Glomerular endothelial cell (primary cell): ENCODE measurements at places on chromosomes 7 and 10. TPM values are rescaled to one million over a fixed set of nuclear protein-coding genes. Genes with fewer than 3 reads are reported as not detected.

DNA sequence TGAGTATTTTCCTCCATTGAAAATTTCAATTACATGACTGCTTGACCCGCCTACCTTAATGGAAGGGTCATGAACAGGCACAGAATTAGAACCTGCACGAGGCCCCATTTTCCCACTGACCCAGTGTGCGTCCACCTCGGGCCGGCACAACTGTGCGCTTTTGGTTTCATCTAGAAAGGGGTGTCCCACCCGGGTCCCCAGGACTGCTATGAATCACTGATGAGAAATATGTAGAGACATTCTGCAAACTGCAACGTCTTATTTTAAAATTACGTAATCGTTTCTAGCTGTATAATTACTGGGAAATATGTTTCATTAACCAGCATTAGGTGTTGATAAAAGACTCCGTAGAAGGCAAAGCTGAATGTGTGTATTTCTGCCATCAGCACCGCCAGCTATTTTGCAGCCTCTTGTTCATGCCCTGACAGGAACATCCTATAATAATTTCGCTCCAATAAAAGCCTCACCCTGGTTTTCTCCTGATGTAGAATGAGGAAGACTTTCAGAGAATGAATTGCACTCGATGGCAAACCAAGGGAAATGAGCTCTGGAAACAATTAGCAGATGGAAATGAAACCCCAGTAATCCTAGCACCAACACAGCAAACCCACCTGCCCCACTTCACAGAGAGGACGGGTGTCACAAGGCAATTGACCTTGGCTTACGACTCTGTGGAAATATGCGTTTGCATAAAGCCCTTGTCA, 562.1 kb downstream of the DNAJB6 start:
- no peak for DNase-seq

DNA sequence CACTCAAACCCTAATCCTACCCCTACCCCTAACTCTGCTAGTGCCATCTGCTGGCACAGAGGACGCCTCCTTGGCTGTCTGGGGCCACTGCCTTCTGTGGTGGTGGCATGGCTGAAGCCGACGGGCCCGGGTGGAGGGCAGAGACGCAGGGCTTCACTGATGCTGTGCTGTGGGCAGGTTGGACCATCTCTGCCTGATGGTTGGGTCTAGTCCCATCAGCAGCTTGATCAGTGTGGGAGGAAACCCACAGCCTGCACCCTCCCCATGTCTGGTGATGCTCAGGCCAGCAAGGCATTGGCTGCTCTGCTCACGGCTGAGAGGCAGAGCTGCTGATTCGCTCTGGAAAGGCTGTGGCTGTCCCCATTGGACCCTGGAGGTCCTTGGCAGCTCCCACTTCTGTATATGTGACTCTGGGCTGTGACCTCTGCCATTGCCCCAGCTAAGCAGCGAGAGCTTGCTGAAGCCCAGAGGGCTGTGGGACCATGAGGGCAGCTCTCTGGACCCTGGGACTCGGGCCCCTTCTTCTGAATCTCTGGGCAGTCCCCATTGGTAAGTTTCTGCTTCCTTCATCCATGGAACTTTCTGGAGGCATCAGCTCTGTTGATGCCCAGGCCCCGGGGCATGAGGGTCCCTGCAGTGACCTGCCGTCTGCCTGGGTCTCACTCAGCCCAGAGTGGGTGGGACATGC, at the start of gene SCART1:
Gene SCART1, plus strand, starts transcription at position 430 of the 688 bp plus-strand sequence. Its CDS starts 53 bp downstream, at position 483.
- no peak for DNase-seq

- no peak for DNase-seq
Observed at GRCh38 chr10:129472696-129473555, 5.9 kb downstream of the MGMT start.

DNA sequence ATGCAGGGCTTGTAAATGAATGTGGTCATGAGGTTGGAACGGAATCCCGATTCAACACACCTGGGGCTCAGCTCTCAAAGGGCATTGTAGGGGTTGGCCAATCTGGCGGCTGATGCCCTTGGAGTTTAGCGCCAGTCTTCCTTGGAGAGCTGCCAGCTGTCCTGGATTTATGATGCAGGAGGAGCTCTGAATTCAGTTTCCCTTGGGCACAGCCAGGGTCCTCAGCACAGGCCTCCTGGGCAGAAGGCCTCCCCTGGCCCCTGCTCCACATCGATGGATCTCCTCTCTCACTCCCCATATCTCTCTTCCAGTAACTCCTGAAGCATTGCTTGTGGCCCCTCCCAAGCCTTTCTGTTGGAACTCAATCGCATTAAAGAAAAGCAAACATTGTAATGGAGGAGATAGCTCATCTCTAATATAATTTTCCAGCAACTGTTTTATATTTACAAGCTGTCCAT, 985 bp upstream of the CYTH3 start:
- DNase-seq = no peak

- DNase-seq = no peak
Observed at GRCh38 chr7:4631380-4632179, 50.5 kb upstream of the FOXK1 start.

GRCh38 chr10:21387868-21388267, 137.6 kb downstream of the SKIDA1 start:
- no peak for DNase-seq

GRCh38 chr10:94131885-94132284, 138.2 kb downstream of the PLCE1 start:
- no peak for DNase-seq

DNA sequence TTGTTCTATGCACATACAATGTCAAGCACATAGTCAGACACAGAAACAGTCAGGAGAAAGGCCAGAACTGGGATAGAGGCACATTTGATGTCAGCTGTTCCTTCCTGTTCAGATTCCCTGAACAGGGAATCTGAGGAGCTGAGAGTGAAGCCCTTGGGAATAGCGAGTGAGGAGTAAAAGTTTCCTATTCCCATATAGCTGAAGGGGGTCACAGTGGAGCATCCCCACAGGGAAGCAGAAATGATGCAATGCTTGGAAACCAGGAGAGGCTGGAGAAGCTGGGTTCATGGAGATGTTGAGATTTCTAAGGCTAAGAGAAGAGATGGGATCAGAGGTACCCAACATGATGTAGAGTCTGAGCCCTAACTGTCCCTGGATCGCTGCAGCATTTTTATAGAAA, 11.3 kb upstream of the PRXL2A start:
- no peak for DNase-seq

DNA sequence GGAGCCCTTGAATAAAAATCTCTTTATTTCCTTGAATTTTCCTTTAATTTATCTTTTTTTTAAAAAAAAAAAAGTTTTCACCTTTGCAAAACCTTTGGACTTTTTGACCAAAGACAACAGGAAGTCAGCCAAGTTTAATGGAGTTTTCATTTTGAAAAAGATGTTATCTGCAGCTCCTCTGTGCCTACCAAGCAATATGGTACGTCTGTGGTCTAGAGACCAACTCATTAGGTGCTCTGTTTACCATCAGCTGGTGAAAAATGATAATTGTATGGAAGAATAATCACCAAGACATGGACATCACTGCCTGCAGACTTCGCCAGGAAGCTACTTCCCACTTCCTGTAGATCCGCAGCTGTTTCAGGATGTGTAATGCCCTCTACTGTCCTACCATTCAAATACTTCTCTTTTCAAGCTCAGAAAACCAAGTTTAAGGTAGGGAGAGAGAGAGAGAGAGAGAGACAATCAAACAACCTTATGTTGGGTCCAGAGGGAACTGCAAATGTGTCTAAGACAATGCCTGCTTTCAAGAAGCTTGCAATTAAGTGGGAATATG, 18.7 kb downstream of the PLXNA4 start:
- DNase-seq = no peak

DNA sequence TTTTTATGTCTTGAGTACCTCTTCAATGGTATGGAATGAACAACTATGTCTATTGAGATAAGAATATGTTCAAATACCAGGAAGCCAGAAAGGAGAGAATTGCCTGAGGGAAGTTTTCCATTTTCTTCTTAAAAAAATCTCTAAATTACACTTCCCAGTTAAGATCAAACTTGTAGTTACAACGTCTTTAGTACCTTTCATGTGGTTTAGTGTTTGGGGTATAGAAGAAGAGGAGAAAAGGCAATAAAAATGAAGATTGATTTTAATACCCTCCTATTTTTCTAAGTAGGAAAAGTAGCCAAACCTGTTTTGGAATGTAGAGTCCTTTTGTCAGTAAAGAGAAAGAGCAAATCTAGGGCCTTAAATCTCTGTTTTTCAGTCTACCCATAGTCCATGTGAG, 470.0 kb upstream of the SEMA3A start:
- DNase-seq = no peak

Gene ZNF425
- total RNA-seq = 1.4 and 1.6 TPM in 2 replicates

Gene EXOSC1
- total RNA-seq = 40.2 and 41.5 TPM in 2 replicates

DNA sequence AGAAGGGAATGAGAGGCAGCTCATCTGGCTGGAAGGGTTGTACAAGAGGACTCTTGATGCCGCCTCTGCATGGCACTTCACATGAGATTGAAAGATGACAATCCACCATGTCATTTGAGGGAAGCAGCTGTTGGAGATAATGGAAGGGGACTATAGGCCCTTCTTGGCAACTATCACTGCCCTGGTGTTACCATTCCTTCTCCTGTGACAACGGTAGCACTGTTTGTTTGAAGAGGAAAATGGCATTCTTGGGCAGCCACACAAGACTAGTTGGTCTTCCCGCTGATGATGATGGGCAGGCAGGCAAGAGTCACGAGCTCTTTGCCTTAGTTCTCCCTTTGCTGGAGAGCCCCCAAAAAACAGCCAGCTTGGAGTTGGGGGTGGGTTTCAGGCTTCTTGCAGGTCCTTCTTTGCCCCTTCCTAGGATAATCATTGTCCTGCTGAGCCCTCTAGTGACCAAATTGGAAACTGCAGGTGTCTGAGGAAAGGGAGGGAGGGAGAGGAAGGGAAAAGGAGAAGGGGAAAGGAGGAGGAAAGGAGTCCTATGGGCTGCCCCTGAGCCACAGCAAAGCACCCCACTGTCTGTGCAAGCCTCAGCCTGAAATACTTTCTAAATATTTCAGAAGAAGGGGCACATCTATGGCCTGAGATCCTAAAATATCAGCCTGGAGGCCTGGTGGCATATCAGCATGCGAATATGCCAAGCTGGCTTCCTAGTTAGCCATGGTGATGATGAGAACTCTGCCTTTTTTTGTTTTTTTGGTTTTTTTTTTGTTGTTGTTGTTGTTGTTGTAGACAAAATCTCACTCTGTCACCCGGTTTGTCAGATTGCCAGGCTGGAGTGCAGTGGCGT, 165.6 kb upstream of the KMT2E start:
- DNase-seq = no peak

Gene TCF7L2
- 10.0 and 15.5 TPM in 2 replicates for total RNA-seq

DNA sequence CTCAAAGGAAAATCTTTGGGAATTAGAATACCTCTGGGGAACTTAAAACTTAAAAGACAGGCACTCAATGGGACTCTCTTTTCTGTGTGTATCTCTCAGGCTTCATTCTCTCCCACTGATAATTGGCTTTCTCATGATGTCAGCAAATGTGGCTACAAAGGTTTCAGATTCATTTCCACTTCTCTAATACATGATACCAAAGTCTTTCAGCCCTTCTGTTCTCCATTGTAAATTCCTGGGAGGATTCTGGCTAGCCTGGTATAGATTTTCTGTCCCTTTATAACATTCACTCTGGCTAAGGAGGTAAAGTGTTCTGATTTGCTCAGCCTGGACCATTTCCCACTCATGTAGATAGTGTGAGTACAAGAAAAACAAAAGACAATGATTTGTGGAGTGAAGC, 606.2 kb downstream of the PCDH15 start:
- DNase-seq = no peak

Gene EPO
- not detected in 2 replicates for total RNA-seq
